ENCODE measurements at places on chromosomes 2 and 18.

GRCh38 chr2:158818511-158818910, 23.4 kb downstream of the DAPL1 start:
- no peak for DNase-seq

DNA sequence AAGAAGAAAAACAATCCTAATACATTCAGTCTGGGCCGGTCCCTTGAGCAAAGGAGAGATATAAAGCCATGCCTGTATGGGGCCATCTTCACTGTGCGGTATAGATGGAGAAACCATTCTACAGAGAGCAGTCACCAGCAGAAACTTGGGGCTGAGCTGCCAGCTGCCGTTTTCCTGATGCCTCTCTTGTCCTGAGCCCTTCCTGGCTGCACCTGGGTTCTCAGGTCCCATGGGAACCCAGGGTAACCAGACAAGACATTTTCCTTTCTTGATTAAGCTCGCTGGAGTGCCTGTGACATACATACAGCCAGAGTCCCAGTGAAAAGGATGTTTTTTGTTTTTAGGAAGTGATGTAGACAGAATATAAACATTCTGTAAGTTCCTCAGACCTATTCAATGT, 5.3 kb upstream of the METTL21A start:
- no peak for DNase-seq

DNA sequence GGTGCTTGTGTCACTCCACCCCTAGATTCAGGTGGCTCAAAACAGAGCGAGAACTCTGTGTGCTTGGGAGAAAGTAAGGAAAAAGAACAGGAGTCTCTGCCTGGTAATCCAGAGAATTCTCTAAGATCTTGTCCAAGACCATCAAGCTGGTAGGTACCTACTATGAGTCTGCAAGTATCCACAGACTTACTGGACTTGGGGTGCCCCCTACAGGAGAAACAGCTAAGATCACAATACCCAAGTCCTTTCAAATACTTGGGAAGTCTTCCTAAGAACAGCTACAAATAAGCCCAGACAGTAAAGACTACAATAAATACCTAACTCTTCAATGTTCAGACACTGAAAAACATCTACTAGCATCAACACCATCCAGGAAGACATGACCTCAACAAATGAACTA, 1143.6 kb upstream of the ACVR2A start:
- DNase-seq = no peak

GRCh38 chr2:188326669-188327301, 35.1 kb downstream of the GULP1 start:
- DNase-seq = no peak

DNA sequence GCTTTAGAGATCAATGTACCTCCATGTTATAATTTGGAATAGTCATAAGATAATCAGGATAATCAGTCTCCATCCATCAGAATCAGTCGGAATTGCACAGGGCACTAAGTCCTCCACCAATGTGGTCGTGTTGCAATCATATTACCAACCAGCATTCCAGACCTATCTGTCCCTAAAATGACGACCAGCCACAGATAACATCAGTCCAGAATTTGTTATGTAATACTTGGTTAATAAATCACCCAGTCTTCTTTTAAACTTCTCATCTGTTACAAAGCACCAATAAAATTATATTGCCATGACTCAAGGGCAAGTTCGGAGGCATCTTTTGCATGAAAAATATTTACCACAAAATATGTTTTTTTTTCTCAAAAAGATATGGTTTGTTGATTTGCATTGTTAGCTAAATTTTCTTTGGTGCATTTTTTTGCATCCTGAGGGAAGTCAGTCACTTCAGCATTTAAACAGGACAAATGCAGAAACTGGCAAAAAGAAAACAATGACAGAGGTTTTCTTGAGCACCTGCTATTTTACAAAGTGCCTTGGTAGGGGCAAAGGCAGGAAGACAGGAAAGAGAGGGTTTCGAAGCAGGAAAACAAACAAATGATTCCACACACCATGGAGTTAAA, 29.3 kb downstream of the PIEZO2 start:
- DNase-seq = no peak

- DNase-seq = no peak
Measured at GRCh38 chr2:176174824-176175708, 13.4 kb upstream of the HOXD1 start.

- DNase-seq = no peak
Measured at GRCh38 chr2:71685073-71685848, 231.9 kb downstream of the DYSF start.

- no peak for DNase-seq
Measured at GRCh38 chr18:26911840-26912239, 46.3 kb upstream of the AQP4 start.

DNA sequence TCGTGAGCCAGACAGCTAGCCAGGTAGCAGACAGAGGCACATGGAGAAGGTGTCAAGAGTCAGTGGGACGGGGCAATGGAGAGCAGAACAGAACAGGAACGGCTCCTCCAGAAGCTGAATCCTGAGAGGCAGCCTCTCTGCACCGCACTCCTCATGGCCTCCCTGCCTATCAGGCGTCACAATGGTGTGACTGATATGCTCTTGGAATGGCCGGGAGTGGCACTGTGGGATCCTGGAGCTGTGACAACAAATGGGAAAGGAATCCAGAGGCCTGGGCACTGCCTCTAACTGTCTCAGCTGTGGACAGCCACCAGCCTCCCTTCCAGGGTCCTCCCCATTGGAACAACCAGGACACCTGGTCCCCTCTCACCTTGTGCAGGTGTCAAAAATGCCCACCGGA, 89.1 kb upstream of the ID2 start:
- no peak for DNase-seq

- no peak for DNase-seq
Measured at GRCh38 chr18:36610258-36610657, 218.5 kb downstream of the TPGS2 start.

- DNase-seq = no peak
Measured at GRCh38 chr2:102080451-102081242, 61.9 kb upstream of the IL1R1 start.

DNA sequence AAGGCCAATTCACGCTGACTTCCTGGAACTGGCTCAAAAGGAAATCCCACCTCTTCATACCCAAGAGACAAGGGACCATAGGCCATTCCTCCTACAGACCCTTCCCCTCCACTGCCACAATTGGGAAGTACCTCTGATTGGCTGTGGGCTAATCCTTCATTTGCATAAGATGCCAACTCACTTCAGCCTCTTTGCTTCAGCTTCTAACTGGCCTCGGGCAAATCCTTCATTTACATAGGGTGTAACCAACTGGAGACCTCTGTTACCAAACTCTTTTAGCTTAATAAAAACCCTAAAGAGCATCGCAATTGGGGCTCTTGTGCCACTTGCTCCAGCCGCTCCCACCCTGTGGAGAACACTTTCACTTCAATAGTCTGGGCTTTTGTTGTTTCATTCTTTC, 38.2 kb downstream of the MC2R start:
- DNase-seq = no peak

GRCh38 chr2:30678410-30679137, 128.7 kb downstream of the CAPN13 start:
- no peak for DNase-seq

GRCh38 chr2:171531291-171531690, 9.0 kb downstream of the CYBRD1 start:
- no peak for DNase-seq

DNA sequence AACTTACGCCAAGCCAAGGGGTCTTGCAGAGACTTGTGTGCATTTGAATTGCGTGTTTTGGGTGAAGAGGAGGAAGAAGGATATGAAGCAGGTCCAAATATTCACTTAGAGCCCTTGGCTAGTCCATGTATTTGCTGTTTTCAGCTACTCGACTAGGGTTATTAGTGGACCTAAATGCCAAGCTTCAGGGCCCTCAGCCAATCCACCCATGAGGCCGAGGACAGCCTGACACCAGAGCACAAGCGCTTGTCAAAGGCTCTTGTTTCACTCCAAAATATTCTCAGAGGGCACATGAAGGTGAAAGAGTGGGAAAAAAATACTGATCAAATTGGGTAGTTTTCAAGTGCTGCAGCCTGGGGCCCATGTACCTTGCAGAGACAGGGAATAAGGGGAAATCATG, 174.8 kb upstream of the ACAA2 start:
- DNase-seq = no peak

GRCh38 chr2:105611811-105612424, 132.8 kb upstream of the NCK2 start:
- no peak for DNase-seq

- no peak for DNase-seq
Measured at GRCh38 chr2:102114290-102114721, 28.2 kb upstream of the IL1R1 start.

GRCh38 chr2:10601866-10602566, 87.8 kb downstream of the NOL10 start:
- no peak for DNase-seq

- DNase-seq = no peak
Measured at GRCh38 chr18:47342566-47342965, 91.1 kb upstream of the SKOR2 start.

DNA sequence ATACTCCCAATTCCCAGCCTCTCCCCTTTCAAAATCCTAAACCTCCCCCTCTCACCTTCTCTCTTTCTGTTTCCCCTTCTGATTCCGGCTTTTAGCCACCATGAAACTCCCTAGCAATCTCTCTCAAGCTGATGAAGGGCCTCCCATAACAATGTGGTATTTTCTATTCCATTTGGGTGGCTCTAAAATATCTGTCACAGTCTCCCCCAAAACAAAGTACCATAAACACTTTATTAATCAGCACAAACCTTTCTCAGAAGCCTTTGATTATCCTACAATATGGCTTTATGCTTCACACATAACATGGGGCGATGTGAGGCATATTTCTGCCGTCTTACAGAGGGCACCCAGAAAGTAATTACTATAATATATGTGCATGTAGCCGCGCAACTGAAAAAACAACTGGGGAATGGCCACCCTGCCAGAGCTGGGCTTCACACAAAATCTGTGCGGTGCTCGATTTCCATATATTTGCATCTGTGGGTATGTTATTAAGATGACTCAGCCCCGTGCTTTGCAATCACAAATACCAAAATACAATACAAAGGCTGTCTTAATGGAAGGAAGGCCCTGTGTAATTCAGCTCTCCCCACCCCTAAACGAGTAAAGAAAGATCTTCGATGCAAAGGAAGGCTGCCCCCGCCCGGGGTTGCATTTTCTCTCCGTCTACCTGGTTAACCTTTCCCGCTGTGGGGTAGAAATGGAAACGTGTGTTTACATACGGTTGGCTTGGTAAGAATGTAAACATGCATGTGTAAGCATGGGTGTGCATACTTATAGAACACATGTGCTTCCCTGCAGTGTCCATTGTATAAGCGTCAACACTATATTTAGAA, 81.4 kb downstream of the CELF4 start:
- DNase-seq = no peak

GRCh38 chr18:3383381-3383915, 66.5 kb upstream of the TGIF1 start:
- no peak for DNase-seq

DNA sequence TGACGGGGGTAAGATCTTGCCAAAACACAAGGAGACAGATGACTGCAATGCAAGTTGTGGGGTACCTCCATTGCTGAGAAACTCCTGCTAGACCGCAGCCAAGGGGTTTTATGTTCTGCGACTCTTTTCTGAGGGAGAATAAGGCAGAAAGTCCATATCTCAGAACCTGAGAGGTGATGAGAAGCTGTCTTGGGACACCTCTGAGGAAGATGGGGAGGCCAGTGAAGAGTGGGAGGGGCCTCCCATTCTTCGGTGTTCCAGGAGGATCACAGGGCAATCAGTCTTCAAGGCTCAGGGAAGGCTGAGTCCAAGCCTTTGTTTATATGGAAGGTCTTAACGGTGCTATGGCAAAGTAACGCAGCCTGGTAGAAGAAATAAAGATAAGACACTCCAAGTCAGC, 18.0 kb downstream of the CYP27A1 start:
- no peak for DNase-seq

DNA sequence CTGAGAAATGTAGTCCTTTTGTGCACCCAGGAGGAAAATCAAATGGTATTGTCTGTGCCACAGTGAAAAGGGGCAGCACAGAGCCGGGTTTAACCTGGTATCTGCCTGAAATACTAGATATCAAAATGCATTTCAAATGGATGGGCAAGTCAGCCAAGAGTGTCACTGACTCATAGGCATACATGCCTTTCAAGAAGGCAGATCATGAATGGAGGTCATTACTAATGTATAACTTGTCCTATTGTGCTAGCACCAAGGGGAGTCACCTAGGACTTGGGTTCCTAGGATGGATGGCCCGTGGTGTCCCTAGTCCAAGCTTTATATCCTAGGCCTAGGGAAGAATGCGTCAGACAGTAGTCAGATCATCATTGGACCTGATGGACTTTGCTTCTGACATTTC, 49.9 kb downstream of the TCF7L1 start:
- DNase-seq = no peak

DNA sequence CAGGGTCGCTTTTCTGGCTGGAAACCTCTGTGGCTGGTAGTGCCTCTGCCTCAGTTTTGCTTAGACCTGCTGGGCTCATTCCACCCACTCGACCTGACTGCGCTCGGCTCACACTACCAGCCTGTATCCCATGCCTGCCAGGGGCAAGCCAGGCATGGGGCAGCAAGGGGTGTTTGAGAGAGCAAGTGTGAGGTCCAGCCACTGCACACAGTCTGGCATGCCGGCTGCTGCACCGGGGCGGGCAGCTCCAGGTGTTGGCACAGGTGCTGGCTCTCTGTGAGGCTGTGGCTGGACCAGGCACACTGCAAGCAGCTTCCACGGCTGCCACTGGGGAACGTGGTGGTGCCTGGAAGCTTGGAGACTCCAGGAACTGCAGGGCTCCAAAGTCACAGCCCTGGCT, 90.9 kb downstream of the ATAD2B start:
- no peak for DNase-seq

DNA sequence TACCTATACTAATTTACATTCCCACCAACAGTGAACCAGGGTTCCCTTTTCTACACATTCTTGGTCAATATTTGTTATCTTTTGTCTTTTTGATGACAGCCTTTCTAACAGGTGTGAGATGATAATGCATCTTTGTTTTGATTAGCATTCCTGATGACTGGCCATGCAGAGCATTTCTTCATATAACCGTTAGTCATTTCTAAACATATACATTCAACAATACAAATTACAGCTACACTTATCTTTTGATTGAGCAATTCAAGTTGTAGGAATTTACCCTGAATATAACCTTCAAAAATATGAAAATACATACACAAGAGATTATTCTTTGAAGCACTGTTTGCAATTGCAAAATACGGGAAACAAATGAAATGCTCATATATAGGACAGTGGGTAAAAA, 94.9 kb downstream of the TMEM131 start:
- no peak for DNase-seq

DNA sequence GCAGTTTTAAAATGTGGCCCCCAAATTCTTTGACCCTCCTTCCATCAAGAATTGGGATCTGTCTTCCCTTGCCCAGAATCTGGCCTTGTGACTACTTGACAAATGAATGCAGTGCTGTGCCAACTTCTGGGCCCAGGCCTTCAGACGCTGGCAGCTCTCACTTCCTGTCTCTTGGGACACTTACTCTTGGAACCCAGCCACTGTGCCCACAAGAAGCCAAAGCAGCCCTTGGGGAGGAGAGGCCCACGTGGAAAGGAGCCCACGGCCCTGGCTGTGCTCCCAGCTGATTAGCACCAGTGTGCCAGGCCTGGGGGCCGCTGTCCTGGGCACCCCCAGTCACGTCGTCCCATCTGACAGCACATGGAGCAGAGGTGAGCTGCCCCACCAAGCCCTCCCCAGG, 56.6 kb downstream of the RPL37A start:
- no peak for DNase-seq
